ENCODE measurements at places on chromosomes 16 and 17.

GRCh38 chr16:30668393-30668792, 10.2 kb downstream of the FBRS start:
- DNase-seq: no peak

DNA sequence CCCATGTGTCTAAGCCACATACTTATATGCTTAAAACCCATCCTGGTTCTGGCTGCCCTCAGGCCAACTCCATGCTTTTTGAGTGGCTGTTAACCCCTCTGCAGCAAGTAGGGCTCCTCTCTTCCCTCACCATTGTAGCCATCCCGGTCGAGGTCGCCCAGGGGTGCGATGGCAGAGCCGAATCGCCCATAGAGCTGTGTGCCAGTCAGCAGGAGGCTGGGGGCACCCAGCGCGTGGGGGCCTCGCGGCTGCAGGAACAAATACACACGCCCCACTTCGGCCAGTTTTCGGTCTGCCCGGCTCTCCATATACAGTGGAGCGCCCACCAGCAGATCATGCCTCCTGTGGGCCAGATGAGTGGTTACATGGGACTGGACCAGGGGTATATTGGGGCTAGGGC, 6.1 kb downstream of the ITGA2B start:
- no peak for DNase-seq

DNA sequence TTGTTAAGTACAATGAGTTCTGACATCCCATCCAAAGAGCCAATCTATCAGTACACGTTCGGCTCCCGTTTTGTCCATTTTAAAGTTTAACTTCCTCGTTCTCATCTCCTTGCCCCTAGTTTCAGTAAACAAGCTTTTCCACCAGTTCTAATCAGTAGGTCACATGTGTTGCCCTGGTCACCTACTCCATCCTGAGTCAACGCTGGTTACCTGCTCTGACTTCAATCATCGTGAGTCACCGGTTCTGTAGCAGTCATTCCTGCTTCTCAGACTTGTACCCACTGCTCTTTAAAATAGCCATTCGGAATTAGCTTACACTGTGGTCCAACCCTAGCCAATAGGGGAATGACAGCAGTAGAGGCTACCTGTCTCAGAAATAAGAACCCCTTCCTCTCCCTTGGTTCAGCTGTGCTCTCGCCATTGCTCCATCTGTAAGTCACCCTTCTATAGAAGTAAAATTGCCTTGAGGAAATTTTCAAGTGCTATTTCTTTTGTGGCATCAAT, 191.0 kb downstream of the CPPED1 start:
- DNase-seq: no peak

- DNase-seq: no peak
Measured at GRCh38 chr17:3533752-3534151, 23.9 kb downstream of the TRPV3 start.

DNA sequence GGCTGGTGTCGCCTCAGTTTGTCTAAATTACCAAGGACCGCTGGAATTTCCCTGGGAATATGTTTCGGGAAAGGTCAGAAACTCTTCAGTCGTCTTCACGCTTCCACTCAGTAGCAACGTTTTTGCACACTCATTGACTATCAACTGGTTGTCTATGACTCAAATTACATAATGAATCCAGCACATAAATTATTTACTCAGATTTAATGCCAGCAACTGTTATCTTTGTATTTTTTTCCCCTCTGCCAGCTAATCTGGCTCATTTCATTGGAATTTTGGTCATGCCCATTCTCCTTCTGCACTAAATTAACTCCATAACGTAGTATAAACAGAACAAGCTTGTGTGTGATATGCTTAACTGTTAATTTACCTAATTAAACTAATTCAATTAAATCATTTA, 372.7 kb upstream of the ZFHX3 start:
- DNase-seq: no peak

- no peak for DNase-seq
Measured at GRCh38 chr16:19210968-19211367, 42.9 kb downstream of the SYT17 start.

- DNase-seq: no peak
Measured at GRCh38 chr16:82074019-82074558, 39.0 kb downstream of the HSD17B2 start.

- no peak for DNase-seq
Measured at GRCh38 chr16:82741073-82741615, 114.4 kb downstream of the CDH13 start.

- DNase-seq: no peak
Measured at GRCh38 chr16:4743226-4743878, 9.0 kb downstream of the DNAAF8 start.

DNA sequence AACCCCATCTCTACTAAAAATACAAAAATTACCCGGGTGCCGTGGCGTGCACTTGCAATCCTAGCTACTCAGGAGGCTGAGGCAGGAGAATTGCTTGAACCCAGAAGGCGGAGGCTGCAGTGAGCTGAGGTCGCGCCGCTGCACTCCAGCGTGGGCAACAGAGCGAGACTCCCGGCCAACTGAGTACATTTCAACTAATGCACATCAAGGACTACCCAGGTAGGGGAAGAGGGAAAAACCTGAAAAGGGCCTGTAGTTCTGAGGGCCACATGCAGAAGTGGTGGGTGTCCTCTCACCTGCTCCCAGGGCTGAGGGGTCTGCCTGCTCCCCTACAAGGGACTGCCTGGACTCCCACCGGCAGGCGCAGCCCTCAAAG, 584 bp upstream of the SLC16A5 start:
- DNase-seq: no peak

DNA sequence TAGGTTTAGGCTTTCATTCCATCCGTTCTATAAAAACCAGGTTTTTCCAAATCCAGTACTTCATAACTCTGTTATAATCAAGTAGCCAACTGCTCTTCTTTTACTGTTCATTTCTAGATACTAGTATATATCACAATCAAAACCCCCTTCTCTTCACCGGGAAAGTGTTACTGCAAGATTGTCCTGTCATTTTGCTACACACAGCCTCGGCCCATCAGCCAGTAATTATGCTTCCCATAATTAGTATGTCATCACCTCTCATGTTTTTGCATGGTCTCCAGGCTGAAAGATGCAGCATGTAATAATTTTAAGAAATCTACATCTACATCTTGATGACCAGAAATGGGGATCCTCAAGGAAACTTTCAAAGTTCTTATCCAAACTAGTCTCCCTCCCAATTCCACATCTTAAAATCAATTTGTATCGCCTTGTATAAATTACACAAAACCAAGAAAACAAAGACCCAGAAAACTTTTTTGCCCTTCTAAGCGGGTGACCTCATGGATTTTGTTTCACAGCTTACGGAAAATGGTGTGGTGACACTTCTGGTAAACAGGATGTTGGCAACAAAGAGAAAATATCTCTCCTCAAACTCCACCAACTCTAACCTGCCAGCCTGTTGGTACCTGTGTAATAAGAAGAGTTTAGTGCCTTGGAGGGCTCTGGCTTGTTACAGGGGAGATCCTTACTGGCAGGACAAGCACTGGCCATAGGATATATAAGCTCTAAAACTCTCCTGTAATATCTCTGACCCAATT, 9.3 kb downstream of the TACO1 start:
- no peak for DNase-seq

- no peak for DNase-seq
Measured at GRCh38 chr16:21626659-21627277, 25.6 kb downstream of the IGSF6 start.

DNA sequence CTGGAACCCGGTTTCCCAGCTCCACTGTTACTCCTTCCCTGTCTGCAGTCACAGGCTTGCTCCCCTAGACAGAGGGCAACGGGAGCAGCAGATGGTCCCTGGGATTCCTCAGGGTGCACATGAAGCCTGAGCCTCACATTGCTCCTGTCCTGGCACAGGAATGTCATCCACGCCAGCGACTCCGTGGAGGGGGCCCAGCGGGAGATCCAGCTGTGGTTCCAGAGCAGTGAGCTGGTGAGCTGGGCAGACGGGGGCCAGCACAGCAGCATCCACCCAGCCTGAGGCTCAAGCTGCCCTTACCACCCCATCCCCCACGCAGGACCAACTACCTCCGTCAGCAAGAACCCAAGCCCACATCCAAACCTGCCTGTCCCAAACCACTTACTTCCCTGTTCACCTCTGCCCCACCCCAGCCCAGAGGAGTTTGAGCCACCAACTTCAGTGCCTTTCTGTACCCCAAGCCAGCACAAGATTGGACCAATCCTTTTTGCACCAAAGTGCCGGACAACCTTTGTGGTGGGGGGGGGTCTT, 1.6 kb upstream of the DECR2 start:
- DNase-seq: no peak

Measured in NCI-H1105 (cell line).